HepG2 (cell line): ENCODE measurements at places on chromosomes 12 and 14.

DNA sequence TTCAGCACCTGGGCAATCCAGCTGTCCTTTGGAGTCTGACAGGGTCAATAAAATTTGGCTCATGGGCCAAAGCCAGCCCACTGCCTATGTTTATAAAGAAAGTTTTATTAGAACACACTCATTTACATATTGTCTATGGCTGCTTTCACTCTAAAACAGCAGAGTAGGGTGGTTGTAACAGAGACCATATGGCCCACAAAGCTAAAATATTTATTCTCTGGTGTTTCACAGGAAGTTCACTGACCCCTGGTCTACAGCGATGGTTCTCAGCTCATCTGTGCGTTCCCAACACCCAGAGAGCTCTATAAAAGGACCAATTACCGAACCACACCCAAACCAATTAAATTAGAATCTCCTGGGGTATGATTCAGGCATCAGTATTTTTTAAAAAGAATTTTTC lies 37.7 kb upstream of the RTRAF start:
- DNase-seq: no peak

GRCh38 chr14:64220466-64220865 lies 73.7 kb downstream of the ESR2 start:
- no peak for DNase-seq

- DNase-seq: no peak
Observed at GRCh38 chr12:113385282-113385882, 18.3 kb downstream of the SDS start.

DNA sequence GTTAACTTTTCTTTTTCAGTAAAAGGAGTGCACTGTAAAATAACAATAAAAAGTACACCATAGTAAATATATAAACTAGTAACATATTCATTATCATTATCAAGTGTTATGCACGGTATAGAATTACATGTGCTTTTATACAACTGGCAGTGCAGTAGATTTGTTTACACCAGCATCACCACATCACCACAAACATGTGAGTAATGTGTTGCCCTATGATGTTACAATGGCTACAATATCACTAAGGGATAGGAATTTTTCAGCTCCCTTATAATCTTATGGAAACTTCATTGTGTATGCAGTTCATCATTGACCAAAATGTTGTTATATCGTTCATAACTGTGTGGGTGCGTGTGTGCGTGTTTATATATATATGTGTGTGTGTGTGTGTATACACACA lies 23.5 kb upstream of the NEDD1 start:
- no peak for DNase-seq

DNA sequence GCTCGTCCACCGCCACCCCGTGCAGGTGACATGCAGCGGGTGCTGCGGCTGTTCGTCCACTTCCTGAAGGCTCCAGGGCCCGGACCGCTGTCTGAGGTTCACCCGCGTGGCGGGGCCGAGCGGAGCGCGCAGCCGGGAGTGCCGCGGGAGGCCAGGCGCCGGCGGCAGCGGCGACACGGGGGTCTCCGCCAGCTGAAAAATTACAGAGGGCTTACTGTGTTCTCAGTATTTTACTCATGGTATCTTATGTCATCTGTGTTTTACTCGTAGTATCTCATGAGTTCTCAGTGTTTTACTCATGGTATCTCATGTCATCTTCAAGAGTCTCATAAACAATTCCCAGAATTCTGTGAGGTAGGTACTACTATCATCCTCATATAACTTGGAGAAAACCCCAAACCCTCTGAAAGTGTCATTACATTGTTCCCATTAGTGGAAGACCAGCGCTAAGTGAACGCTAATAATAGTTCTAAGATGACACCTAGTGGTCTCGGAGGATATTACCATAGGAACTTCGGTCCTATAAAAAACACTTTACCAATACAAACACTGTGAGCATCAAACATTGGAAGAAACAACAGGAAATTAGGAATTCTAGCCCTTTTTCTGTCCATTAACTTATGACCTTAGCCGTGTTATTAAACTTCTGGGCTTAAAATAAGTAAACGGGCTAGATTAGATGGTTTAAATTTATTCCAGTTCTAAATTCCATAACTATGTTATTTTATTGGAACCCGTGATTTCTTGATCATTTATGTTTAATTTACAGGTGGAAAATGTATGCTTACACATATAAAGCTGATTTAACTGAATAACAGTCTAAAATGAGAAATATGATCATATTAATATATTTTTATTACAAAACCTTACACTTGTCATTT lies 32.4 kb downstream of the AK7 start:
- peak; percentile 71 for DNase-seq

DNA sequence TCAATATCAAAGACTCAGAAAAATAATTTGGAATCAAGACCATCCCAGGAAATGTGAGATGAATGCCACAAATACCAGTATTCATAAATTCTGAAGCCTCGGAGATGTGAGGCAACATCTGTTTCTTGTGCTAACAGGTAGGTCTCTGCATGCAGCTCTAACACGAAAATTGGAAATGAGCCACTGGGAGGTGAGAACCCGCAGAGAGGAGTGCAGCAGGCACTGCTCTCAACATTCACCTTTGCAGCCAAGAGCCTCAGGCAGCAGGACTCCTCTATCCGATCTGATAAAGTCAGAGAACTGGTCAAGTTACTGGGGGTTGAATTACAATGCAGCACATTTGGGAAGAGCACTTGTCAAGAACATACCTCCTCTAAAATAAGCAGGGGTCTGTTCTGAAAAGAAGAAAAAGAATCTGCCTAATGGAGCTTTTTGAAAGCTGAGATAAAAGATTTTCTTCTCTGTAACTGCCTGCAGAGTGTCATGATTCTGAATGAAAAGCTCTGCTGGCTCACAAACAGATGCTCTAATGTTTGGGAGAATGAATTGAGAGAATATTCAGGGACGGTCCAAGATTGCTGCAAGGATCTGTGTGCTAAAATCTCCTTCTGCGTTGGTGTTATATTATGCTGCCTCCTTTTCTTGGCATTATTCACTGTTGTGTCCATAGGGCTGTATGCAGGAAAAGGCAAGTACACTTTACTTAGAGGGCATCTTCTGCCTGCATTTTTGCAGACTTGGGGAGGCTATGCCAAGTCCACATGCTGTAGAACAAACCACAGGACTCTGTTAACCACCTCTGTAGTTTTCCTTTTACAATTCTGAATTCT lies 209.6 kb upstream of the KRR1 start:
- DNase-seq: no peak
